Adrenal gland (tissue), 19 donors: ENCODE measurements at places on chromosomes 6 and 20.

GRCh38 chr6:155125906-155126305, 130.8 kb downstream of the TIAM2 start:
- peaks cover 3% of the 10 kb centered on the region for H3K4me1 ChIP-seq
- H3K4me3 ChIP-seq, result no peak overlapping the region
- no peaks in the 10 kb centered on the region for H3K27me3 ChIP-seq
- no peaks in the 10 kb centered on the region for H3K36me3 ChIP-seq
- no peak for DNase-seq

DNA sequence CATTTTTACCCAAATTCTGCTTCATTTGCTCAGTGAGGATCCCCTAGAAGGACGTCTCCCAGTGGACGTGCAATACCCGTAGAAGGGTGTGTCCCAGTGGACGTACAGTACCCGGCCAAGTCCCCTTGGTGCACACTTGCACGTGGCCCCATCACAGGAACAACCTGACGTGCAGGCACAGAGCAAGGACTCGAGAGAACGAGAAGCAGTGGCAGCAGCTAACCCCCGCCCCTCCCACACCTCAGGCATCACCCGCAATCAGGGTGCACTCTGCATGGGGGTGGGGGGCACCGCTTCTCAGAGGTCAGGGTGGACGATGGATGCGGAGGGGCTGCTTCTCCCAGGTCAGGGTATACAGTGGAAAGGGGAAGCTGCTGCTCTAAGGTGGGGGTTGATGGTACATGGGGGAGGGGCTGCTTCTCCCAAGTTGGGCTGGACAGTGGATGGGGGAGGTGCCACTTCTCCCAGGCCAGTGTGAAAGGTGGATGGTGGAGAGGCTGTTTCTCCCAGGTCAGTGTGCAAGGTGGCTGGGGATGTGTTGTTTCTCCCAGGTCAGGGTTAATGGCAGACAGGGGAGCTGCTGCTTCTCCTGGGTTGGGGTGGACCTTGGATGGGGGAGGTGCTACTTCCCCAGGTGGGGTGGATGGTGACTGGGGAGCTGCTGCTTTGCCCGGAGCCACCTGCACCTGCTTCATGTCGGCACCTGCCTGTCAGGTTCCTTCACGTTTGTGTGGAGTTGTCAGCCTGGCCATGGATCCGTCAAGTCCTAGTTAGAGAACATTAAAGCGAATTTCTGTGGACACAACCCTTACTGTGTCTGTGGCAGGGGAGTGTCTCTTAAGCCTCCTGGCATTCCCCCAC, 1.0 kb upstream of the THBS2 start:
- H3K4me3 ChIP-seq, result no peak overlapping the region
- H3K27me3 ChIP-seq, result peaks cover 4% of the 10 kb centered on the region
- no peaks in the 10 kb centered on the region for H3K4me1 ChIP-seq
- no peak overlapping the region for H3K27ac ChIP-seq
- no peak for DNase-seq

DNA sequence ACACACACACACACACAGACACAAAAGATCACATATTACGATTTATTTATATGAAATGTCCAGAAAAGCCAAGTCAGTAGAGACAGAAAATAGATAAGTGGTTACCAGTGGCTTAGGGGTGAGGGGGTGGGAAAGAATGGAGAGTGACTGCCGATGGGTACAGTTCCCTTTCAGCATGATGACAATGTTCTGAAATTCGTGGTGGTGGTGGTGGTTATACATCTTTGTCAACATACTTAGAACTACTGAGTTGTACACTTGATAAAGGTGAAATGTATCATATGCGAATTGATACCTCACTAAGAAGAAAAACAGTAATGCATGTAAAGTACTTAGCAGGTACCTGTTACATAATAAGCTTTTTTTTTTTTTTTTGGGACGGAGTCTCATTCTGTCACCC, 124.3 kb downstream of the SCAF8 start:
- no peak overlapping the region for H3K27ac ChIP-seq
- H3K4me1 ChIP-seq, result peaks cover 4% of the 10 kb centered on the region
- DNase-seq, result no peak
- no peaks in the 10 kb centered on the region for H3K27me3 ChIP-seq
- no peaks in the 10 kb centered on the region for H3K36me3 ChIP-seq

GRCh38 chr6:165231581-165232561, 77.5 kb downstream of the C6orf118 start:
- no peak for DNase-seq
- H3K4me3 ChIP-seq, result no peak overlapping the region
- no peak overlapping the region for H3K27ac ChIP-seq
- H3K36me3 ChIP-seq, result no peaks in the 10 kb centered on the region

DNA sequence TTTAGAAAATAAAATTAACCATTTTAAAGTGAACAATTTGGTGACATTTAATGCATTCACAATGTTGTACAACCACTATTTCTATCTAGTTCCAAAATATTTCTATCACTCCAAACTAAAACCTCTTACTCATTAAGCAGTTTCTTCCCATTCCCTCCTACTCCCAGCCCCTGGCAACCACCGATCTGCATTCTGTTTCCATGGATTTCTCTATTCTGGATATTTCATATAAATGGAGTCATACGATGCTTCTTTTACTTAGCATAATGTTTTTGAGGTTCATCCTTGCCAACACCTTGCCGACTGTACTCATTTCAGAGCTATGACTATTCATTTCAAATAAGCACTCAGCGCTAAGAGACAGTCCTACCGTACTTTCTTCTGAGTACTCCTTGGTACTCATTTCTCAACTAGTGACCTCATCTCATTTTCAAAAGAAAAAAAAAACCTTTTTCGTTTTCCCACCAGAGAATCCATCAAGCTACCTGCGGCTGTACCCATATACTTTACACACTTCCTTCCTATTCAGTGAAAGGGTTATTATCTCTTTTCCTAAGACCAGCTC, 259.2 kb downstream of the UTRN start:
- no peak for DNase-seq
- peaks cover 9% of the 10 kb centered on the region for H3K4me1 ChIP-seq
- no peak overlapping the region for H3K4me3 ChIP-seq
- H3K27me3 ChIP-seq, result no peaks in the 10 kb centered on the region
- H3K36me3 ChIP-seq, result peaks cover 20% of the 10 kb centered on the region

DNA sequence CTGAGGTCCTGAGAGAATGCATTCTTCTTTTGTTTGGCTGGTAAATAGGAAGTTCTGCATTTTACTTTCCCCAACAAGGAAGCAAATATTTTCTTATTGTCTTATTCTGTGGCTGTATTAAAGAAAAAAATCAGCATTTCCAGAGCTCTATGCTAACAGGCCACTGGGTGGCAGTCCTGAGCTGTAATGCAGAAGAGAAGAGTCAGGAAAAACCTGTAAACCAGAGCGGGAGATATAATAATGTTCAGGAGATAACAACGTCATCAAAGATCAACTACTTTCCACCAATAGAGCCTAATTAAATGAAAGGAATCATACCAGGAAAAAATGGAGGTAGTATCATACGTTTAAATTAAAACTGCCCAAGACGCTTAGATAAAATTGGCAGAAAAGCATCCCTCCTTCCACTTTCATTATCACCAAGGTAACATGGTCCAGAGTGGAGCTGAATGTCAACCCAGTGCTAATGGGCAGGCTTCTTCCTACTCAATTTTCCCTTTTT, 55.6 kb upstream of the CARMIL1 start:
- H3K4me1 ChIP-seq, result peaks cover 11% of the 10 kb centered on the region
- DNase-seq, result peak; percentile 81
- no peaks in the 10 kb centered on the region for H3K27me3 ChIP-seq
- H3K4me3 ChIP-seq, result no peak overlapping the region

GRCh38 chr6:38131527-38131965, 312.0 kb downstream of the ZFAND3 start:
- H3K27me3 ChIP-seq, result no peaks in the 10 kb centered on the region
- H3K36me3 ChIP-seq, result no peaks in the 10 kb centered on the region
- no peak overlapping the region for H3K4me3 ChIP-seq
- peaks cover 4% of the 10 kb centered on the region for H3K4me1 ChIP-seq
- H3K27ac ChIP-seq, result no peak overlapping the region

- peaks cover 5% of the 10 kb centered on the region for H3K27me3 ChIP-seq
- no peak overlapping the region for H3K27ac ChIP-seq
- no peaks in the 10 kb centered on the region for H3K4me1 ChIP-seq
- H3K4me3 ChIP-seq, result no peak overlapping the region
- no peak for DNase-seq
Observed at GRCh38 chr20:50694379-50695134, 3.2 kb upstream of the RIPOR3 start.

GRCh38 chr6:123527406-123527805, 109.3 kb downstream of the TRDN start:
- H3K4me1 ChIP-seq, result no peaks in the 10 kb centered on the region
- no peak for DNase-seq
- no peaks in the 10 kb centered on the region for H3K36me3 ChIP-seq
- H3K4me3 ChIP-seq, result no peak overlapping the region
- no peaks in the 10 kb centered on the region for H3K27me3 ChIP-seq

- H3K36me3 ChIP-seq, result no peaks in the 10 kb centered on the region
- H3K4me3 ChIP-seq, result no peak overlapping the region
- H3K27me3 ChIP-seq, result no peaks in the 10 kb centered on the region
- H3K4me1 ChIP-seq, result no peaks in the 10 kb centered on the region
- peak; percentile 50 for DNase-seq
Observed at GRCh38 chr20:20410678-20411077, 42.8 kb downstream of the INSM1 start.

GRCh38 chr6:4670290-4670689, 105.9 kb upstream of the CDYL start:
- H3K27ac ChIP-seq, result no peak overlapping the region
- no peaks in the 10 kb centered on the region for H3K27me3 ChIP-seq
- no peaks in the 10 kb centered on the region for H3K36me3 ChIP-seq
- no peak overlapping the region for H3K4me3 ChIP-seq
- no peak for DNase-seq
- no peaks in the 10 kb centered on the region for H3K4me1 ChIP-seq

GRCh38 chr6:6966127-6966526, 141.6 kb upstream of the RREB1 start:
- H3K4me1 ChIP-seq, result peaks cover 7% of the 10 kb centered on the region
- H3K4me3 ChIP-seq, result no peak overlapping the region
- no peaks in the 10 kb centered on the region for H3K27me3 ChIP-seq
- no peaks in the 10 kb centered on the region for H3K36me3 ChIP-seq
- DNase-seq, result no peak

GRCh38 chr6:79057746-79058145, 20.3 kb downstream of the PHIP start:
- no peak for DNase-seq
- H3K4me3 ChIP-seq, result no peak overlapping the region
- H3K4me1 ChIP-seq, result no peaks in the 10 kb centered on the region
- H3K27ac ChIP-seq, result no peak overlapping the region
- H3K27me3 ChIP-seq, result no peaks in the 10 kb centered on the region

GRCh38 chr6:19552076-19552475, 285.1 kb upstream of the ID4 start:
- H3K4me3 ChIP-seq, result no peak overlapping the region
- no peaks in the 10 kb centered on the region for H3K36me3 ChIP-seq
- H3K27ac ChIP-seq, result no peak overlapping the region
- no peaks in the 10 kb centered on the region for H3K4me1 ChIP-seq

DNA sequence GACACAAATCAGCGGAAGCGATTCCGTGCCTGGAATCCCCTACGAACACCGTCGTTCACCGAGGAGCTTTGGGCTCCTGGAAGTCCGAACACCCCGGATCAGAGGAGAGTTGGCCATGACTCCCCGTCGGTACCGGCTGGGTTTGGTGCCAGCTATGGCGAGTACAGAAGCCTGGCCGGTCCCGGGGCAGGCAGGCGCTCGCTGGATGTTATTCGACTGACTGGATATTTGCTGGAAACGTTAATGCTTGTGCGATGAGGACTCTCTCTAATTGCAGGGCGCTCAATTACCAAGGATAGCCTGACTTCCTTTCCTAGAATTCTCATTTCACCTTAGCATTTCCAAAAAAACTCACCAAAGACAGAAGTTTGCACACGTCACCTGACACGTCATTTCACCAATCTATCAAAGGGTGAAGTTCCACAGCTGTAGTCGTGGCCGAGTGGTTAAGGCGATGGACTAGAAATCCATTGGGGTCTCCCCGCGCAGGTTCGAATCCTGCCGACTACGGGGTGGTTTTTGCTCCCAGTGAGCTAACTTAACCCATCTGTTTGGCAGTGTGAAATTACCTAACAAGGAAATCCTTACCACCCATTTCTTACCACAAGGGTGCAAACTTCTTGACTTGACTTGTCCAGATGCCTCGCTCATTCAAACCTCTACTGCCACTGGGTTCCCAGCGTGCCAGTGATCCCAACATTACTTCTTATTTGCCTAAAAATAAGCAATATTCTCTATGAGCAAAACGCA, 22.7 kb upstream of the ZNF184 start:
- no peaks in the 10 kb centered on the region for H3K36me3 ChIP-seq
- no peaks in the 10 kb centered on the region for H3K4me1 ChIP-seq
- no peaks in the 10 kb centered on the region for H3K27me3 ChIP-seq
- no peak overlapping the region for H3K27ac ChIP-seq

DNA sequence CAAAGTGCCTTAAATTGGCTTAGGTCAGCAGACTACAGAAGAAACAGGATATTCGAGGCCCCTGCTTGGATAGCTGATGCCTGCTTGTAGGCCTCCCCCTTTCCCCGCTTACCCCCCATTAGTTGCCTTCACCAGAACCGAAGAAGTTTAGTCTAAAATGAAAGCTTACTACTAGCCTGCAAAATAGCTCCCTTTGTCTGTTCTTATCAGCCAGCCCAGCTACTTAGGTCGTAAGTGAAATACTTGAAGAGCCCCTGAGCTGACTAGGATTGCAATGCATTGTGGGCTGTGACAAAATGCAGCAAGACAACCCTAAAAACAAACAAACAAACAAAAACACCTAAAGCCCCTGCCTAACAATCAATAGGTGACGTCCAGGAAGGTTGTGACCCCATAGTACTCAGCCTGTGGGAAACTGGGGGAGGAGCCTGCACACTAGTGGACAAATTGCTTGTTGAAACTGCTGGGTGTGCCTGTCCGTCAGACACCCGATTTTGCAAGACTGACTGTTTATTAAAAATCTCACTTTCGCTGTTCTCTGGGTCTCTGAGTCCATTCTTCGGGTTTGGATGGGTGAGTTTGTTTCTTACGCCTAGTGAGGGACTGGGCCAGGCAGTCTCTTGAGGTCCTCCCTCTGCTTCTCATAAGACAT, 105.0 kb upstream of the DUSP22 start:
- DNase-seq, result no peak
- no peaks in the 10 kb centered on the region for H3K36me3 ChIP-seq
- H3K4me3 ChIP-seq, result no peak overlapping the region
- no peak overlapping the region for H3K27ac ChIP-seq

DNA sequence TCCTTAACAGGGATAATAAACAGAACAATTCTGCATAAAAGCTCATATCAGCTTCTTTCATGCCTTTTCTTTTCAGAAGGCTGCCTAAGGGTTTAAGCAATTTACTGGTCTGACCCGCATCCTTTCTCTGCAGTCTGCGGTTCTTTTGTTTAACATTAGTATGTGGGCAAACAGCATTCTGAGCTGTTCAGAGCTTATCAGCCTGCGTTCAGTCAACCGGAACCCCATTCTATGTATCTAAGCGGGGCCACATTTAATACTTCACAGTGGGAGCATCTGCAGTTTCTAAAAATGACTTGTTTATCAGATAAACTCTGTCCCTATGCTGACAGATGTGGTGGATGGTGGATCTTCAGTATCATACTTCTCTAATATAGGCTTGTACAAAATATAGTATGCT, 758.9 kb upstream of the MMS22L start:
- no peaks in the 10 kb centered on the region for H3K36me3 ChIP-seq
- H3K27ac ChIP-seq, result no peak overlapping the region
- peaks cover 4% of the 10 kb centered on the region for H3K27me3 ChIP-seq
- H3K4me1 ChIP-seq, result no peaks in the 10 kb centered on the region
- no peak overlapping the region for H3K4me3 ChIP-seq

GRCh38 chr6:85458782-85459181, 8.9 kb downstream of the NT5E start:
- no peak overlapping the region for H3K4me3 ChIP-seq
- DNase-seq, result no peak
- no peaks in the 10 kb centered on the region for H3K27me3 ChIP-seq
